Anterior cingulate cortex (tissue), 58 donors: ENCODE measurements at places on chromosomes 4 and X.

GRCh38 chr4:138222046-138222445, 20.1 kb downstream of the SLC7A11 start:
- DNase-seq: no peak

DNA sequence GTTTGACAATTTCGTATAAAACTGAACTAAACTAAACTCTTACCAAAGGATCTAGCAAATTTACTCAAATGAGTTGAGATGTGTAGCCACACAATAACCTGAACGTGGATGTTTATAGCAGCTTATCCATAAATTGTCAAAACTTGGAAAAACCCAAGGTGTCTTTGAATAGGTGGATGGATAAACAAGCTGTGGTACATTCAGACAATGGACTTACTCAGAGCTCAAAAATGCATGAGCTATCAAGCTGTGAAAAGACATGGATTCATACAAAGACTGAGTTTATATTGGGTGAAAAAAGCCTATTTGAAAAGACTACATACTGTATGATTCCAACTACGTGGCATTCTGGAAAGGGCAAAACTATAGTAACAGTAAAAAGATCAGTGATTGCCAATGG, 69.5 kb downstream of the LARP1B start:
- no peak for DNase-seq

DNA sequence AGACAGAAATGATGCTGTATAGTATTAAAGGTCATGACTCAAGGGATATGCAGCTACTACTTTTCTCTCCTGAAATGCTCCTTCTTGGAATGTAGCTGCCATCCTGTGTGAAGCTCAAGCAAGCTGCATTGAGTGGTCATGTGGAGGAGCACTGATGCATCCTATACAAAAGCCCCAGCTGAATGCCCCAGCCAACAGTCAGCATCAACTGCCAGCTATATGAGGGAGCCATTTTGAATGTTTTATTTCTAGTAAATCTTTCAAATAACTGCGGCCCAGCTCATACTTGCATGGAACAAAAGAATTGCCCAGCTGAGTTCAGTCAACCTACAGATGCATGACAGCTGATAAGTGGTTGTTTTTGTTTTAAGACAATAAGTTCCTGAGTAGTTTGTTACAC, 165.0 kb upstream of the GEMIN8 start:
- no peak for DNase-seq

GRCh38 chr4:120070196-120070595, 3.5 kb upstream of the MAD2L1 start:
- DNase-seq: no peak

- DNase-seq: no peak
These were observed 135.4 kb downstream of the SH3KBP1 start for GRCh38 chrX:19752043-19752442.

GRCh38 chrX:39258331-39258730, 457.1 kb downstream of the MID1IP1 start:
- no peak for DNase-seq

DNA sequence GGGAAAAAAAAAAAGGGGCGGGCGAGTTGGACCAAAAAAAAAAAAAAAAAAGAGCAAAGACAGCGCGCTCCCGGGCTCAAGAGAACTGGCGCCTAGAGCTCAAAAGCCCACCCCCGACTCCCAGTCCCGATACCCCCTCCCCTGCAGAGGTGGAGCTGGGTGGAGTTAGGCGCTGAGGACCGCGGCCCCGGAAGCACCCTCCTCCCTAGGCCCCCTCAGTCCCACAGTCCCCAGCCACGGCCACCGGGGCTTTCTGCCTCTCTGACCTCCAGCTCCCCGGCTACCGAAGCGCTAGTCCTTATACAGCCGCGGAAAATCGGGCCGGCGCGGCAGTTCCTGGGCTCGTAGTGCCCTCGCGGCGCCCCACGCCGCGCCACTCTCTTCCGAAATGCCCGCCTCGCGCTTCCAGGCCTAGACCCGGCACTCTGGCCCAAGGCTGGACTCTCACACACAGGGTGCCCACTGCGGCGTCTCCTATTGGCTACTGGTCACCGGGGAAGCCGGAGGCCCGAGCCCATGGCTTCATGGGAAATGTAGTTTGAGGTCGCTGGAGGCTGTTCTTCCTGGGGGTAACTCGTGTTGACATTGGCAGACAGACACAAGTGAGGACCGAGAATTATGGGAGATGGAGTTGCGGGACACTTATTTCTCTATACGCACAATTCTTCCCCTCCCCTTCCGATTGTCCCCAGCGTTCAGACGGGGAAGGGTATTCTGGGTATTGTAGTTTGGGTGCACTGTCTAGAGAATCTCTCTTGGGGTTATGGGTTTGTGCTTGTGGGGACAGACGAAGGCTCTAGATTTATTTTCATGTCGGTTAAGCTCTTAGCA, at the start of gene ENOX2:
Gene ENOX2, minus strand, starts transcription at position 427 of the 831 bp plus-strand sequence. CDS start 199,993 bp downstream, outside the sequence.
- DNase-seq: peak; percentile 84

DNA sequence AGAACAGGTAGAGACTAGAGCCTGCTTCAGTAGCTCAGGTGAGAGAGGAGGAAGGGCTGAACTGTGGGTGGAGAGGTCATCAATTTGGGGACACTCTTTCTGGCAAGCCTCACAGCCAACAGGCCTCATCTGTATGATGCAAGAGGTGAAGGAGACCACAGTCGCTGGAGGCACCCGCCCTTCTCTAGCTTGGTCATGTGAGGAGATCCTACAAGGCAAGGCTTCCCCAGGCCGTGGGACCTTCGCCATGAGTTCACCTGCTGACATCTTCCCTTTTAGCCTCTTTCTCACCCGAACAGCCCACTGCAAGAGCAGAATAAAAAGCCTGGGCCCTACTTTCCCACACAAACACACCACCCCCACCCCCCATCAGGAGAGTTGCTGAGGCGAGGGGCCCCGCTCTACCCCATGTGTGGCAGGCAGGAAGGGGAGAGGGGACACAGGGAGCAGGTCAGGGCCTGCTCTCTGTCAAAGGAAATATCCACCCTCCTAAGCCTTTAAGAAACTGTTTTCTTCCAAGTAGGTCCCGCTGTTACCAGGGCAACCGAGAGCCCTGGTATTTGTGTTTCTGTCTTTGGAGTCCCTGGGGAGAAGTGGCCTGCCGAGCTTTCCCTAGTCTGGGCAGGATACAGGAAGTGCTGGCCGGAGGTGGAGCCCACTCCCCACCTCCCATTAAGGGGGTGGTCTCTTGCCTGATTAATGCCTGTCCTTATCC, 8.1 kb downstream of the RTL5 start:
- DNase-seq: peak; percentile 15

DNA sequence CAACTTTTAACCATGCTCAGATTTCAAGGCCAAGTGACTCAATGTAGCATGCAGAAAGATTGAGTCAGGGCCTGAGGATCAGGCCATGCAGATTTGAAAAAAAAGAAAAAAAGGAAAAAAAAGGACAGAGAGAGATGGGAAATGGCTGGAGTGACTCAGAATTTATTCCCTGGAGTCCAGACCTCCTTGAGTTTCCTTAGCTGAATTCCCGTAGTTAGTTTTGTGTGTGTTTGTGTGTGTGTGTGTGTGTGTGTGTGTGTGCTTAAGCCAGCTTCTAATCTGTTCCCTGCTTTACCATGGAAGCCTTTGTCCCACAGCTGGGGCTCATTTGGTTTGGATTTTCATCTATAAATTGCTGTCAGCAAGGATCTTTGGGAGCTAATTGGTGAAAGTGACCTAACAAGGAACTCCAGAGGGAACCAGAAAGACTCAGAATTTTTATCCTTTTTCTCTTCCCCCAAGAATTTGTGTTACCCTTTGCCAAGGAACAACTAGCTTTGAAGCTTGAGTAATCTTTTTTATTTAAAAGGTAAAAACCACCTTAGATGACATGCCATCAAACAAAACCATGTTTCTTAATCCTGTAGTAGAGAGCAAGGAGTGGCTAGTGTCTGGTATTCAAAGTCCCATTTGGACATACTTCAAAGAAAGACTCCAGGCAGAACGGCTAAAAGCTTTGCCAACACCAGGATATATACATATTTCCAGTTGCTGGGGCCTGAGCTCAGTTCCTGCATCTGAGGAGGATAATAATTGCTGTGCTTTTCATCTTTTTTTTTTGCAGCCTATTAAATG, 109.0 kb upstream of the DDIT4L start:
- no peak for DNase-seq

DNA sequence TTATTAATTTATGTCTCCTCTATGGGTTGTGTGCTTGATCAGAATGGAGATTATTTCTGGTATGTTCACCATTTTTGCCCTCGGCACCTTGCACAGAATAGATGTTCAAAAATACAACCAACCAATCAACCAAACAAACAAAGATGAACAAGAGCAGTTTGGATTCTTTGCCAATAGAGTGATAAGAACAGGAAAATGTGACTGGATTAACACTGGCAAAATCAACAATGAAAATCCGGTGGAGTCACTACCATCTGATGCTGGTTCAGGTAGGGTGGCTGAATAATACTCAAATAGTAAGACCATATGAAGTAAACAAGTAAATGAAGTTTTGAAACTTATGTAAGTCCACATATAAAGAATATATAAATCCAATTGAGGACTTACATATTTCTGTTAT, 685.0 kb upstream of the EPHA5 start:
- DNase-seq: no peak

DNA sequence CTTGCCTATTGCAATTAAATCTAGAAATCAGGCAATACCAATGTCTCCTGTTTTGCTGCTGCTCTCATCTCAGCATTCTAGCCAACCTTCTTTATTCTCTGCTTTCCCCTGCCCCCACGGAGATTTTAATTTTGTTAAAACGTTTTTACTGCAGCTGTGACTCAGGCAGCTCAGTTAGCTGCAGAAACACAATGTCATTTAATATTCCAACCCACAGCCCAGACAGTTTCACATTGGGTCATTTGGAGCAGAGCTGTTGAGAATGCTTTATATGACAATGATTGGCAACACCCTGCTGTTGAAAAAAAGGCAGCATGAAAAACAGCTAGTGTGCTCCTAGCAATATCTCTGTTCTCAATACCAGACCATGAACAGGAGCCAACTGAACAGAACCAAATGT, 12.6 kb upstream of the SLC10A4 start:
- no peak for DNase-seq
